Stimulated activated CD8-positive, alpha-beta memory T cell treated with anti-CD3 and anti-CD28 coated beads, Interleukin-4, amount 100 ng/mL, for 24 hours (primary cell): ENCODE measurements at places on chromosomes 6 and 20.

DNA sequence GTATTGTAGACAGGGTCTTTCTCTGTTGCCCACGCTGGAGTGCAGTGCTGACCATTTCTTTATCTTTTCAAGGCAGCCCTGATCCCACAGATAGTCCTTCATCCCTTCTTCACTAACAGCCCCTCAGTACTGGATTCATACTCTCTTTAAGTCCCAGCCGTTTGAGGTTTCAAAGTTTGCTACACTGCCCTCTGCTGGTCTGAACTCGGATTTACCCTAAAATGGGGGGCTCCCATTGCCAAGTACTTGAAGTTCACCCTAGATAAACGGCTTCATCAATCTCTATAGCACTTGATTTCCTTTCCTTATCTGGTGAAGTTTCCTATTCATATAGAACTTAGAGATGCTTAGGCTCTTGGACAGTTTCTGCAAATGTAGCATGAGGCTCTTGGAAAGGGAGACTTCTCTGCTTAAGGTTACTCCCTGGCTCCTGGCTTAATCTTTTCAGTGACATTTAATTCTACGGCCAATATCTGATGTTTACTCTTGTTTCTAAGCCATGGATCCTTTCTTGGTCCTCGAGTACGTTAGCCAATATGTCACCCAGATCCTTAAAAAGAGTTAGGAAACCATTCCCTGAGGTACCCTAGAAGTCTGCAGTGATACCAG lies 21.4 kb upstream of the PREP start:
- peak; percentile 38 for DNase-seq

GRCh38 chr20:33656010-33656782 lies 5.9 kb upstream of the C20orf144 start:
- no peak for DNase-seq

DNA sequence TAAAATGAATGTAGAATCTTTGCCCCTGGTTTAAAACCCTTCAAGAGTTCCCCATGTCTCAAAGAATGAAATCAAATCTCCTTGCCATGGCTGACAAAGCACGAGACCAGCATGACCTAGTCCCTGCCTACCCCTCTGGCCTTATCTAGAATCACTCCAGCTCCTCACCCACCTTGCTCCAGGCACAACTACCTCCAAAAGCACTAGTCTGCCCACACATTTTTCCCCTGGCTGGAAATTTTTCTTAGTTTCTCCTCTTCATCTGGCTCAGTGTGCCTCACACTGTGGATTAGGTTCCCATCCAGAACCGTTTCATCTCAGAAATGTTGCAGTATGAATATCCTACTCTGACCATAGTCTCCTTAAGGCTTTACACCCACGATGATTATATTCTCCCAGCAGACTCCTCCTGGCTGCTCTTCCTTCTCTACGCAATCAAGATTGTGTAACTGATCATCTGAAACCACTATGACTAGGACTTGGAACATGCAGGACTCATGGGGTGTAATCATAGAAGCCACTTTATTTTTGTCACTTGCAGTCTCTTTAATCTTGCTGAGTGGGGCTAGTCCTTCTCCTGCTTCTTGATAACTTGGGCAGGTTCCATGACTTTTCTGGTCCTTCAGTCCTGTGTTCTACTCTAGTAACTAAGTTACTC lies 7.8 kb upstream of the MRS2 start:
- no peak for DNase-seq

GRCh38 chr6:36840432-36841403 lies 1.5 kb upstream of the CPNE5 start:
- DNase-seq, result peak; percentile 22

- no peak for DNase-seq
Measured at GRCh38 chr6:162373192-162373591, 354.4 kb downstream of the PRKN start.

GRCh38 chr6:34205466-34205865 lies 31.2 kb upstream of the HMGA1 start:
- DNase-seq, result no peak

GRCh38 chr6:140083375-140083774 lies 708.9 kb upstream of the CITED2 start:
- DNase-seq, result no peak

- no peak for DNase-seq
Measured at GRCh38 chr6:88141561-88142296, 24.4 kb downstream of the CNR1 start.
